NCI-H2081 treated with DMSO at 0.1 percent for 48 hours (cell line): ENCODE measurements at places on chromosomes 2 and 18.

DNA sequence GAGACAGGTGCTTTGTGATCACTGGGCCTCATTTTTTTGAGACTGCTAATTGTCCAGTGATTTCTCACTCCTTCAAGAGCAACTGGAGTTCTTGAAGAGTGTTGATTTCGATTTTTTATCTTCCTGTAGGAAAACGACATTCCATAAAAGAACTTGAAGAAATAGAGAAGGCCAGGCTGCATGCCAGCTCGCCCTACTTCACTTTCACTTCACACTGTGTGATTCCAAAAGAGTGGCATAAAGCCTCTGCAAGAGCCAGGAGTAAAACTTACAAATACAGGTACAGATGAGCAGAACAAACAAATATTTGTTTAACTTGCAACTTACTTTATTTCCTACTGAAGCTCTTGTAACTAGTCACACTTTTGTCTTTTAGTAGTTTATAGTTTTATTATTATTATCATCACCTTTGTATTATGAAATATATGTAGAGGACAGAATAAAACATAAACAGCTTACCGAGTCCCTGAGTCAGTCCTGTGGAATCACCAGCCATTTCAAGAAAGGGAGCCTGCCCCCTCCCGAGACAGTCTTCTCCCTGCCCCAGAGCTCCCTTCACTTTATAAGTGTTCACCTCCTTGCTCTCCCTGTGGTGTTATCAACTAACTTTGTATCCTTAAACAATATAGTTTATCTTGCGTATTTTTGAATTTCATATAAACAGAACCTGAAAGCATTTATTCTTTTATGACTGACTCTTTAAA is 8.7 kb downstream of the FAM228A start:
- DNase-seq, result no peak

GRCh38 chr2:192196421-192197194 is 1.9 kb upstream of the TMEFF2 start:
- no peak for DNase-seq

GRCh38 chr2:165913636-165914035 is 39.9 kb downstream of the TTC21B start:
- DNase-seq, result no peak

GRCh38 chr2:43158259-43158880 is 68.0 kb downstream of the ZFP36L2 start:
- no peak for DNase-seq

GRCh38 chr2:2662037-2662846 is 331.2 kb upstream of the MYT1L start:
- no peak for DNase-seq

GRCh38 chr2:95524195-95524594 is 39.6 kb upstream of the TRIM43B start:
- no peak for DNase-seq

DNA sequence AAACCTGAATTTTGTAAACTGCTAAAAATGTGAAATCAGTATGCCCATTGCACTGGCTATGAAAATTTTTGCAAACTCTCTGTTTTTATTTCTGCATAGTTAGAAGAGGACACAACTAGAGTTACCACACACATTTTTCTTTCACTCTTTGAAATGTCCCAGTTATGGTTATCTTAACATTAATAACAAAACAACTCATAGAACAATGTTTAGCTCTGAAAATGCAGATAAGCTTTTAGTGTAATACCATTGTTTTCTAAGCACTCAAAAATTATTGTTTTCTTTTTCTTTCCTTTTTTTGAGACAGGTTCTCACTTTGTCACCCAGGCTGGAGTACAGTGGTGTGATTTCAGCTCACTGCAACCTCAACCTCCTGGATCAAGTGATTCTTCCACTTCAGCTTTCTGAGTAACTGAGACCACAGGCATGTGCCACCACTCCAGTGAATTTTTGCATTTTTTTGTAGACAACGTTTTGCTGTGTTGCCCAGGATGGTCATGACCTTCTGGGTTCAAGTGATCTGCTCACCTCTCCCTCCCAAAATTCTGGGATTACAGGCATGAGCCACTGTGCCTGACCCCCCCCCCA is 1204.5 kb upstream of the ZEB2 start:
- DNase-seq, result no peak

DNA sequence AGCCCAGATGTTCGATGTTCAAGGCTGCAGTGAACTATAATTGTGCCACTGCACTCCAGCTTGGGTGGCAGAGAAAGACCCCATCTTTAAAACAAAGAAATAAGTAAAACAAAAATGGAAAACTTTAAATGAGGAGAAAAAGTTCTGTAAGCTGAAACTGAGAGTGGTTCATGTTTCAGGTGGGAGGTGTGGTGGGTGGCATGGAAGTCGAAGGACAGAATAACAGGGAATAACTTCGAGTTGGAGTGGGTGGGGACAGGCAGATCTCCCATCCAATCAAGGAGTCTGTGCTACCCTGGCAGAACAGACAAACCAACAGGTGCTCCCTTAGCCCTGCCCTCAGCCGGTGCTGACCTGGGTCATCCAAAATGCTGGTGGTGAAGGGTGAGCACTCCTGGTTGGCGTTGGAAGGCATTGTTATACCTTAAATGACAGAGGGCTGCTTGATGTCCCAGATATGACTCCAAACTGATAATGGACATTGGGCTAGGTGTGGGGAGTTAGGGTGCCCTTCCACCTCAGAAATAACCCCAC is 328.4 kb downstream of the DYSF start:
- DNase-seq, result no peak

- no peak for DNase-seq
Measured at GRCh38 chr2:79041032-79041448, 15.5 kb downstream of the REG3G start.

DNA sequence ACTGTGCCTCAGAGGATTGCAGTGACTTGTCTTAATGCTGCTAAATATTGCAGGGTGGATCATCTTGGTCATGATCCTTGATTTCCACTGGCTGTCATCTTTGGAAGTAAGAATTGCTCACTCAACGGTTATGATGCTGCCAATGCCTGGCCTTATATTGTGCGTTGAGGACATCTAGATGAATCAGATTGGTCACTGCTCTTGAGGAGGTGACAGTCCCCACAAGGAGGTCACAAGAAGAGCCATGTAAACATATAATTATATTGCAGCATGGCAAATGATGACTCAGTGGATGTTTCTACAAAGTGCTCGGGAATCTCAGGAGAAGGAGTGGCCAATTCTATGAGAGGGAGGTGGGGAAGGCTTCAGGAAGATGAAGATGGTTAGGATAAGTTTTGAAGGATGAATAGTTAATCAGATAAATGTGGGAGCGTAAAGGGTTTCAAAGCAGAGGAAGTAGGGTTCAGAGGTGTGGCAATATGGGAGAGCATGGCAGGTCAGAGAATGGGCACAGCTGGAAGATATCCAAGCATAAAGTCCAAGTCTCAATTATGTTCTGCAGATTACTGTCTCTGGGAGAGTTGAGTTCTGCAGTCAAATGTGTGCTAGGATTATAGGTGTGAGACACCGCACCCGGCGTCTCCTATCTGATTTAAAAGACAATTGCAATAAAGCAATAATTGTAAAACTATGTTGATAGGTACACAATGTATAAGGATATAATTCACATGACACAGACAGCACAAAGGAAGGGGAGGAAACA is 21.3 kb upstream of the TMEM131 start:
- DNase-seq, result no peak

- DNase-seq, result no peak
Measured at GRCh38 chr2:47222826-47223554, 67.9 kb upstream of the STPG4 start.

DNA sequence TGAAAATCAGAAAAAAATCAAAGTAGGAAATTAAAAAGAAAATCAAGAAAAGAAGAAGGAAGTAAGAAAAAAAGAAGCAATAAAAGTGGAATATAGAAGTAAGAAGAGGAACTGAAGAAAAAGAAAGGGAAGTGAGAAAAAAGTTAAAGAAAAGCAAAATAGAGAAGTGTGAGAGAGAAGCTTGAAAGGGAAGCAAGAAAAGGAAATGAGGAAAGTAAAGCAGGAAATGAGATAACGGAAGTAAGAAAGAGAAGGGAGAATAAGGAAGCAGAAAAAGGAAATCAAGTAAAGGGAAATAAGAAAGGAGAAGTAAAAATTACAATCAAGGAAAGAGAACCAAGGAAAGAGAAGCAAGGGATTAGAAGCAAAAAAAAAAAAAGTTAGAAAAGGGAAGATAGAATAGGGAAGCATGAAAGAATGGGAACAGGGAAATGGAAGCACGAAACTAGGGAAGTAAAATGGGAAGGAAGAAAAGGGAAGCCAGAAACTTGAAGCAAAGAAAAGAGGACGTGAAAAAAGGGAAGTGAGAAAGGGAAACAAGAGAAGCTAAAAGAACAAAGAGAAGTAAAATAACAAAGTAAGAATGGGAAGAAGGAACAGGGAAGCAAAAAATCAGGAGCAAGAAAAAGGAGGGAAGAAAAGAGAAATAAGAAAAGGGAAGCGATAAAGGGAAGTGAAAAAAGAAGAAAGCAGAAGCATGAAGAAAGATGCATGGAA is 243.3 kb upstream of the NCKAP5 start:
- DNase-seq, result no peak
